ENCODE measurements at places on chromosomes 3 and 15.
A peak's percentile ranks its signal among the peaks of the same experiment; 100 is the strongest.

DNA sequence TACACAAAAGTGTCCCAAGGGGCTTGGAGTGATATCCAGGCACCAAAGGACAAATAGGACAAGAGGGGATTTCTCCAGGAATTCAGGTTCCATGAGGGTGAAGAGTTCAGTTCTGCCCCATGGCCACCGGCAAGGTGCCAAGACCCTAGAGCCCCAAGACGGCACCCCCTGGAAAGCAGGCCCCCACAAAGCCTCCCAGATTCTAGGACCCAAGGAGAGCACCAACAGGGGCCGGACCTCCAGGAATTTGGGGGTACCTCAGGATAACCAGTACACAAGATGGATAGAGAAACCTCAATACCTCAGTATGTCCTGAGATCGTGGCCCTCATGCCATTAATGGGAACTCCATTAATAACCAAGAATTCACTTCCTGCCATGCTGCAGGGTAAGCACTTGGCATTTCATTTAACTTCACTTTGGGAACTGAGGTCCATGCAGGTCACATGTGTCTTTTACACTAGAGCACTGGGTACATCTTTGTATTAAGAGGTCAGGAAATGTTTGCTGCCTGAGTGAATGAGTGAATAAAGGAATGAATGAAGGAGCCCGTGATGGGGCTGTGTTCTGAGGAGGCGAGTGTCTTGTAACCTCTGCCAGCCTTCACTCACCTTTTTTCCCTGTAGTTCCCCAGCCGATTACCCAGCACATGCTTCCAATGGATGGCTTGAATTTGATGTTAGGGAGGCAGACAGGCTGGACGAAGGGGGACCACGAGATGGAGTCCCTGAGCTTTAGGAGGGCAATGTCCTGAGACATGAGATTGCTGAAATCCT lies 15.5 kb upstream of the PRSS50 start:
- DNase-seq, result no peak

GRCh38 chr3:9800529-9800928 lies 7.6 kb downstream of the ARPC4 start:
- DNase-seq, result no peak

- DNase-seq, result no peak
Measured at GRCh38 chr15:56038015-56038414, 44.6 kb upstream of the NEDD4 start.

GRCh38 chr3:158540066-158540465 lies 30.9 kb upstream of the MLF1 start:
- DNase-seq, result no peak

DNA sequence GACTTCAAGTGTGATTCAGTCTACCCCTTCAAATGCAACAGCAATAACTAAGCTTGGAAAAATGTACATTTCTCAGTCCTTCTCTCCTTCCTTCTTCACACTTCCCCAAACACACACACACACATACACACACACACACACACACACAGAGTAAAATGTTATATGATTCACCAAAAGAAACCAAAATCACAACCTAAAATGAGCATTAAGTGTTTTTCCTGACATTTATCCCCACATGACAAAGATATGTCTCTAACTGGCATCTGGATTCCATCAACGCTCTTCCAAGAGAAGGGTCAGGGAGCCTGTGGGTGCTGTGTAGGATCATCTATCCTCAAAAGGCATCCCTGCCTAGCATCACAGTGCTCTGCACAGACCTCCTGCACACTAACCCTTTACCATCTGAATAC lies 21.0 kb downstream of the PDZRN3 start:
- DNase-seq, result no peak

GRCh38 chr3:185473290-185473815 lies 25.5 kb downstream of the TMEM41A start:
- no peak for DNase-seq

- no peak for DNase-seq
Measured at GRCh38 chr15:75989045-75989444, 23.2 kb downstream of the NRG4 start.

- peak; percentile 17 for DNase-seq
Measured at GRCh38 chr3:69309814-69310213, 76.1 kb downstream of the FRMD4B start.

DNA sequence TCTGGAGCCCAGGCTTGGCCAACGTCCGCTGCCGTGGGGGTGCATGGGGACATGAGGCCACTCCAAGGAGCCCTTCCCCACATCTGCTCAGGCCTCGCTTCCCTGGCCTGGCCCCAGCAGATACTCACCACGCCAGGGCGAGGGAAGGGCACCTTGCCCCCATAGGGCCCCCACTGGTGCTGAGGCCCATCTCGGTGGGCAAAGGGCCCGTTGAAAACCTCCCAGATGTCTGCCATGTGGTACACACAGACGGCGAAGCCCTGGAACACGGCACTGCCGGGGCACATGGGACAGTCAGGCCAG lies 4.7 kb downstream of the SEMA3G start:
- DNase-seq, result no peak
